Nucleus accumbens (tissue), 56 donors: ENCODE measurements at places on chromosomes 2 and 18.

DNA sequence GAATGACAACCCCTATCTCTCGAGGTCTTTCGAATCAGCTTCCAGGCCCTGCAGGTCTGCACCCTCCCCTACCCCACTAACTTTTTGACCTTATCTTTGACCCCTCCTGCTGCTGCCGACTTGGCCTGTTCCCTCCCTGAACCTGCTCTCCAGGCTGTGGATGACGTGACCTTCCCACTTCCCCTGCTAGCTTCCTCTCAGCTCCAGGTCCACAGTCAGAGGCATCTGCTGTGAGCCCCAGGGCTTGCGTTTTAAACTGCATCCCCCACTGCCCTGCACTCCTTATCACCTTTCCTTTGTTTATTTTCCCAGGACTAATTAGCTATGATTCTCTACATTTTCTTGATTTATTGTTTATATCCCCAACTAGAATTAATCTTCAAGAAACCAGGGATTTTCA, 71.2 kb upstream of the ALKAL2 start:
- no peak for DNase-seq

- DNase-seq, result no peak
These were observed 179.5 kb downstream of the EIPR1 start for GRCh38 chr2:3198119-3198518.

- DNase-seq, result no peak
These were observed 105.7 kb downstream of the TPO start for GRCh38 chr2:1518867-1519530.

GRCh38 chr2:156190517-156190916, 142.0 kb downstream of the NR4A2 start:
- DNase-seq, result no peak

- no peak for DNase-seq
These were observed 326.7 kb downstream of the METTL4 start for GRCh38 chr18:2244641-2245040.

DNA sequence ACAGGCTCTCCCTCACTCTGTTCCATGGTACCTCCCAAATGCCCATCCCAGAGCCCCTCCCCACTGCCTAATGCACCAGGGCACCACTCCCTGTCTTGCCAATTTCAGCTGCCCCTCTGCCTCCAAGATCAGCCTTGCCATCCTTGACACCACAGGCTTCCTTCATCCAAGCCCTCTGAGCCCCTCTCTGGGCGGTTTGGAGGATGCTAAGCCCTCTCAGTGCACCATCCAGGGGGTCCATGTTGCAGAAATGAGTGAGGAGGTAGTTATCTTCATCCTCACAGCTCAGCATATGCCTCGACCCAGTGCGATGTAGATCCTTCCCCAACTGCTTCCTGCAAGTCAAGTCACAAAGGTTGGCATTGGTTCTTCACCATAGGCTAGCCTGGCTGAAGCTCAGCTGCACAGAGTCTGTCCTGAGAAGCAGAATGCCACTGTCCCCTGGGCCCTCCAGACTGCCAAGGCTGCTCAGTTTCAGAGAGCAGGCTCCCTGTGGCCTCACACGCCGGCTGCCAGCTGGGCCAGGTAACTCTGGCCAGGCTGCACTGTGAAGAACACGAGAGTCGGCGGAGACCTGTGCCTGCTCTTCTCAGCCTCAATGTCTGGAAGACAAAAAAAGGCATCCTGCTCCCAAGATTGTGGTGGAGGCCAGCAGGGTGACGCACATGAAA, 9.9 kb upstream of the MAP3K2 start:
- DNase-seq, result no peak

DNA sequence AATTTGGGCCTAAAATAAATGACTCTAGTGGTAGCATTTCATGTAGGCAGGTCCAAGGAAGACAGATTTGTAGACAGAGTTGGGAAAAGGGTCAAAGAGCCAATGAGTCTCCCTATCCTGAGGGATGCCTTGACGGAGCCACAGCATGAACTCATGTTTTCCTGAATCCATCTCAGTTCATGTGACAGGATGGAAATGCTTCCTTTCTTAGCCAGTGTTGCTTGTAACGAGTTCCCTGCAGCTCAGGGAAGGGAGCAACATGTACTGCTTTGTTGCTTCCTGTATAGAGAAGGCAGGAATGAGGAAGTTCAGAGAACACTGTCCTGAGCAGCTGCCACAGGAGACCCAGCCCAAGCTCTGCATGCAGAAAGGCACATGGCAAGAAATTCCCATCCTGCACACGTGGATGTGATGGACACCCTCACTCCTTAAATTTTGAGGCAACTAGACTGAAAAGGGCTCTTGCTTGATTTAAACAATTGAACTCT, 27.9 kb downstream of the TMEM17 start:
- no peak for DNase-seq

- DNase-seq, result no peak
These were observed 298.6 kb downstream of the SUCLG1 start for GRCh38 chr2:84160453-84160852.

DNA sequence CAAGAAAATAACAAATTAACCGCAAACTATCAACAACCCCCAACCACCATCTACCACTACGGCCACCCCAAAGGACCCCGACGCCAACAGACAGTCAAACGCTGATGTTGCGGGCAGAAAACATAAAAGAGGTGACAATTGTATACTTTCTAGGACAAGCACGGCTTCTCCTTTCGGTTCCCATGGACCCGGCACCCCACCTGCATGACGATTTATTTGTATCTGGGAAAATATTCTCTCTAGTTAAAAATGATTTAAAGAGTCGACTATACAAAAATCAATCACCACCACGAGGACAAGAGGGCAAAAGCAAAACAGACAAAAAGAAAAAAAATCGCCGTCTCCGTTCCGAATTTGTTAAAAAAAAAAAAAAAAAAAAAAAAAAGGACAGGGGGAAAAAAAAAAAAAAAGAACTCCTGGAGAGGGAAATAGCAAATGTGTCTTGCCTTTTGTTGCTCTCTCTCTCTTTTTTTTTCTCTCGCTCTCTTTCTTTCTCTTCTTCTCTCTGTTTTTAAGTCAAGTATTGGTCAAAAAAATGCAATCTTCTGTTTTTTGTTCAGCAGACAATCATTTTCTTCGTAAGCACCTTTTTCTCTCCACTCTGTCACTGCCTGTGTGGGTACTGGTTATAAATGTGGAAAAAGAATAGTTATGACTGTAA, 3.6 kb downstream of the SIX3 start:
- no peak for DNase-seq

- no peak for DNase-seq
These were observed 147.4 kb downstream of the TFCP2L1 start for GRCh38 chr2:121137571-121137970.

DNA sequence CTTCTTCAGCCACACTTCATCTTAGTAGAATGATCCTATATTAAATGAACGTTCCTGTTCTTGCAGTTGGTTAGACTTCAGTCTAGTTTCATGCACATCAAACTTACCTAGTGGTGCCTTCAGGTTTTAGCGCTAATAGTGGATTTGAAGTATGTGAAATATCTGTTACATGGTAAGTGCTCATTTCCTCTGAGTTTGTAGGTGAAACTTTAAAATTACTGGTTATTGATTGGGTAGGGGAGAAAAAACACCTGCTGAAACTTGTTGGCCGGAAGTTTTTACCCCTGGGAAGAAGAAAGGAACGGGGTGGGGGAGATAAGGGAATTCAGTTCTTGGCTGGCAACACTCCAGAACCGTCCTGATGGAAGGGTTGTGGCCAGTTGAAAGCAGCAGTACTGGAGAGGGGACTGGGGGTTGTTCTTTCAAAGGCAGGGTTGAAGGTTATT, 112.8 kb downstream of the SPTBN1 start:
- no peak for DNase-seq

GRCh38 chr18:48942086-48942485, 8.7 kb downstream of the SMAD7 start:
- DNase-seq, result no peak

- no peak for DNase-seq
These were observed 215.9 kb downstream of the SP3 start for GRCh38 chr2:173749315-173749714.

GRCh38 chr2:126785862-126786261, 112.8 kb upstream of the TEX51 start:
- DNase-seq, result no peak
